Globus pallidus (tissue), 1 donor: ENCODE measurements at places on chromosomes 3 and 15.

DNA sequence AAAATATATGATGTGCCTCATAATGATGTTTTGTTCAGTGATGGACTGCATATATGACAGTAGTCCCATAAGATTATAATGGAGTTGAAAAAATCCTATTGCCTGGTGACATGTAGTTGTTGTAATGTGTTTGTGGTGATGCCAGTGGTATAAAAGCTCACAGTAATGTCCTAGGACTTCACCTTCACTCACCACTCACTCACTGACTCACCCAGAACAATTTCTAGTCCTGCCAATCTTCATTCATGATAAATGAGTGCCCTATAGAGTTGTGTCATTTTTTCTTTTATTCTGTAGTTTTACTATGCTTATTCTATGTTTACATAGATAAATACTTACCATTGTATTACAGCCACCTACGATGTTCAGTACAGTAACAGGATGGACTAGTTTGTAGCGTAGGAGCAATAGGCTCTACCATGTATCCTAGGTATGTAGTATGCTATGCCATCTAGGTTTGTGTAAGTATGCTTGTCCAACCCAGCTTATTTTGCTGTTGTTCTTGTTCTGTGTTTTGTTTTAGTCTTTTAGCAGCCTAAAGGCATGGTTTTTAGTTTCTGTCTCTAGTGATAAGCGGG, 88.5 kb upstream of the LRRFIP2 start:
- no peak for DNase-seq

DNA sequence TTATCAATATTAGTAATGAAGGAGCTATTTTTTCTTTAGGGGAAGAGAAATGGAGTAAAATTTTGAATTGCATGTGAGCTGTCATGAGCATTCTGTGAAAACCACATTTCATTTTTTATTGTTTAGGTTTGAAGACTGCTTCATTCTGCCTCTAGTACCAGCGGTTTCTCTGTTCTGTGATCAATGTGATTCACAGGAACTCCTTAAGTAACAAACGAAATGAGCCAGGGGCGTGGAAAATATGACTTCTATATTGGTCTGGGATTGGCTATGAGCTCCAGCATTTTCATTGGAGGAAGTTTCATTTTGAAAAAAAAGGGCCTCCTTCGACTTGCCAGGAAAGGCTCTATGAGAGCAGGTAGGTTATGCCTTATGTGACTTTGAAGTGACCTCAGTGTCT, 13.0 kb downstream of the NIPA2 start:
- no peak for DNase-seq

DNA sequence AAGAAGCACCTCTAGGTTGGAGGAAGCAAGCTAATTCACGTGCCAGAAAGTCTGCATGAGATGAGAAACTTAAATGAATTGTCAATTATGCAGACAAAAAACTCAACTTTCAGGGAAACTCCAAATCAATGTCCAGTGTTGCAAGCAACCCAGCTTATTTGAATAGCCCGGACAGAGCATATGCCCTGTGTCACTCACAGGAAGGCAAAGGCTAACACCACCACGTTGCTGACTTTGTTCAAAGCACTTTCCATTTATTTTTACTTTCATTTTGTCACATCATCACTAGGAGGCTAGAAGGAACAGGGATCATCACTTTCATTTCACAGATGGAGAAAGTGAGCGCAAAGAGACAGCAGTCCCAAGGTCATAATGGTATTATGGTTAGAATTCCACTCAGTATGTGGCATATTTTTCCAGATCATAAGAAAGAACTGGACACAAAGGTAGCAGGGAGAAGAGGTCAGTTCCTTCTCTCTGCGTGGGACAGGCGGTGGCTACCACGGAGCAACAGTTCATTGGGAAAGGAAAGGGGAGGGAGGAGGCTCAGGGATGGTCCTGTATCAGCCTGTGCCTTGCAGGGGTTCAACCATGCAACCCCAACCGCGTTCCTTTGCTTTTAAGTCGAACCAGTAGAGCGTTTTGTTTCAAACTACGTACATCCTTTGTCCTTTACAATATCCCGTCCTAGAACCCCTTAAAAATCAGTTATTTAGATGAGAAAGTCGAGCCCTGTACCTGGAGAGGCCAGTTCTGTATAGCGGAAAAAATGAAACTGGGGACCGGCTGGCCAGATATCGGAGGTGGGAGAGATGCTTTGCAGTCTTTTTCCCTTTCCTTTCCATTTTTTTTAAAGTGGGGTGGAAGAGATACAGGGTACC, 1.1 kb downstream of the HEG1 start:
- DNase-seq, result peak; percentile 68

DNA sequence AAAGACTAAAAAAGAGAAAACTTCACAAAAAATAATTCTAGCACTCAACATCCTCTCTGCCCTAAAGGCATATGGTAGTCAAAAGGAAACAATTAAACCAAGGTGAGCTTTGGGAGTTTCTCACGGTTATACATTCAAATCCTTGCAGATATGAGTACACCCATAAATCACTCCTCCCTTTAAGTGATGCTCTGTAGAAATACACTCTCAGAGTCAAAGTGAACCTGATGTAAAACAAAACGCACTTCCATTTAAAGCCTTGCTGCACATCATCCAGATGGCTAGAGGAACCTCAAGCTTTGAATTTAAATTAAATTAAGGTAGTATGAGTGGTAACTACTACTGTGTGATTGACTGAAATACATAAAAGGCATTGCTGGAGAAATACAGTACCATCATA, 36.0 kb upstream of the AADAC start:
- DNase-seq, result no peak
